ENCODE measurements at places on chromosomes 12 and 14.

- DNase-seq: peak; percentile 16
Observed at GRCh38 chr14:72709916-72710611, 183.8 kb downstream of the DPF3 start.

- no peak for DNase-seq
Observed at GRCh38 chr12:43737646-43738045, 20.9 kb downstream of the PUS7L start.

GRCh38 chr12:122421821-122422729, at the start of gene CLIP1:
Gene CLIP1 (minus strand): TSS chr12:122422669. CDS start chr12:122380452, 42,217 bp downstream.
- DNase-seq: no peak

DNA sequence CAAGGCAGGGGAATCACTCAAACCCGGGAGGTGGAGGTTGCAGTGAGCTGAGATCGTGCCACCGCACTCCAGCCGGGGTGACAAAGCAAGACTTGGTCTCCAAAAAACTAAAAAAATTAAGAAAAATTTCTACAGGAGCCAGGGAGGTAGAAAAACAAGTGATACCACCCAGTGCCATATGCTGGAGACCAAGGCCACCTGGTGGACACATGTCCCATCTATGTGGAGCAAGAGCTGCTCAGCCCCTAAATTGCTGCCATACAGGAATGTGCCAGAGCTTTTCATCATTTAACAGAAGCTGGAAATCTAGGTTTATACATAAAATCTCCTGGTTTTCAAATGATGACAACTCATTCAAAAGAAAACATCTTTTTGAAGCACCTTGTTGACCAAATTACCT, 61.4 kb upstream of the ELK3 start:
- no peak for DNase-seq

DNA sequence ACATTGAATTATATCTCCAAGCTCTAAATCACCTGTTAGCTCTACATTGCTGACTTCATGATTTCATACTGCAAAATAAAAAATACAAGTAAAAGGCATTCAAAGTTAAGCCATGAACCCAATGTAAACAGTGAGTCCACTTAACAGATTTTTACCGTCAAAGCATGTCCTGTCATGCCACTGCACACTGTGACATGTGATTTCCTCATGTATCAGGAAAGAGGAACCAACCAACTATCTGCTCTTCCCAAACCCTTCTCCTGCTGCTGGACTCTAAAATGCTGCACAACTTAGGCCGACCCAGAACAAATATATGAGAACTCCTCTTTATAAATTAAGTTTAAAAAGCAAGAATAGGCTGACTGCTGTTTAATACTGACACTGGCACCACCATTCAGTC, 37.5 kb downstream of the TM7SF3 start:
- no peak for DNase-seq

DNA sequence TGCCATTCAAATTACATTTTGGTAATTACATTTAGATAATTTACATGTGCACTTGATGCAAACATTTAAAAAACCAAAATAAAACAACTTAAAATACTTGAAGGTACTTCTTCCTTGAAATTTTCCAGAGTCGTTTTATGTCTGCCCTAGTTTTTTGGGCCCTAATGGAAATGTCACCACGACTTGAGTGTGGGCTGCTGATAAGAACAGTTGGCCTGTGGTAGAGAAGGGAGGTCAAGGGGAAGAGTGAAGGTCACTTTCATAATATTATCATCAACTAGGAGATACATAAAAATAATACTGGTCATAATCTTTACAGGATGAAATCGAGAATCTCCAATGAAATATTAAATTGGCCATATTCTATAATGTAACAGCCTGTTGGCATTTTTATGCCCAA, 23.1 kb downstream of the ZDHHC17 start:
- DNase-seq: no peak

- DNase-seq: no peak
Observed at GRCh38 chr12:77615332-77615731, 215.4 kb upstream of the NAV3 start.

GRCh38 chr12:79203058-79203647, 338.6 kb downstream of the SYT1 start:
- no peak for DNase-seq

DNA sequence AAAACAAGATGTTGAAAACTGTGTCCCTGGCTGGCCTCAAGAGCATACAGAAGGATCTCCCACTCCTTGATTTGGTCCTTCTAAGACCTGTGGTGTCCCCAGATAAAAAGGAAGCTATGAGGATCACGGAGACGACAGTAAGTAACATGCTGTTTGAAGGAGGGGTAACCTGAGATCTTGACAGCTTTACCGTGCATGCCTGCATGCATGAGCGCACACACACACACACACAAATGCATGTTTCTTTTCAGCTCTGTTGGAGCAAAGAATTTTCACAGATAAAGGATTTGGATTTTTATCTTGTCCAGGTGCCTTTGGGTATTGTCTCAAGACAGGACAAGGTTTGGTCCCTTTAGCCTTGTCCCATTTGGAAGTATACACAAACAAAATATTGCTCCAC, 411.6 kb upstream of the CCDC196 start:
- DNase-seq: no peak

DNA sequence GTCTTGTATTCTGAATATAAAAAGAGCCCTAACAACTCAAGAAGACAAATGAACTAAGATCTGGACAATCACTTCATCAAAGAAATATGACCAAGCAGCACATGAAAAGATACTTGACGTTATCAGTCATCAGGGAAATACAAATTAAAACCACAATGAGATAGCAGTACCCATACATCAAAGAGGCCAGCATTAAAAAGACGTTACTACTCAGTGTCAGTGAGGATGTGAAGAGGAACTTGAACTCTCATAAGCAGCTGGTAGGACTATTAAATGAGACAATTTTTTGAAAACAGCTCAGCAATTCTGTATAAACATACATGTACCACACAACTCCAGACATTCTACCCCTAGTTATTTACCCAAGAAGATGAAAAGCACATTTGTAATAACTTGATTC, 55.9 kb downstream of the FERMT2 start:
- DNase-seq: no peak

GRCh38 chr14:65486863-65487262, 74.3 kb downstream of the FUT8 start:
- DNase-seq: no peak
